ENCODE measurements at places on chromosomes 1 and 21.

- no peak for DNase-seq
Observed at GRCh38 chr1:9281908-9282695, 10.6 kb upstream of the SPSB1 start.

GRCh38 chr1:106061586-106062495, 994.6 kb upstream of the PRMT6 start:
- DNase-seq, result no peak

- no peak for DNase-seq
Observed at GRCh38 chr1:200082329-200082728, 54.8 kb downstream of the NR5A2 start.

DNA sequence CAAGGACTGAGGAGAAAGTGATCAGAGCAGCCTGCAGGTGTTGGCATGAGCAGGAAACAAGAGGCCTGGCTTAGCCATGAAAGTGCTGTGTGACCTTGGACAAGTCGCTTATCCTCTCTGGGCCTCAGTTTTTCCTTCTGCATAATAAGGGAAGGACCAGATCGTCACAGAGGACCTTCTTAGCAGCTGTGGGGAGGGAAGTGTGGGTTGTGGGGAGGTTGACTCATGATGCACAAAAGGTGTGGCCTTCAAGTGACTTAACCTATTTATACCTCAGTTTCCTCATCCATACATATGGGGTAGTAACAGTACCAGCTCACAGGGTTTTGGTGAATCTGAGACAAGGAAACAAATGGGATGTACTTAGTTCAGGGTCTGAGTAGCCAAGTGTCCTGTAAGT, 658.8 kb downstream of the MATN1 start:
- DNase-seq, result no peak

DNA sequence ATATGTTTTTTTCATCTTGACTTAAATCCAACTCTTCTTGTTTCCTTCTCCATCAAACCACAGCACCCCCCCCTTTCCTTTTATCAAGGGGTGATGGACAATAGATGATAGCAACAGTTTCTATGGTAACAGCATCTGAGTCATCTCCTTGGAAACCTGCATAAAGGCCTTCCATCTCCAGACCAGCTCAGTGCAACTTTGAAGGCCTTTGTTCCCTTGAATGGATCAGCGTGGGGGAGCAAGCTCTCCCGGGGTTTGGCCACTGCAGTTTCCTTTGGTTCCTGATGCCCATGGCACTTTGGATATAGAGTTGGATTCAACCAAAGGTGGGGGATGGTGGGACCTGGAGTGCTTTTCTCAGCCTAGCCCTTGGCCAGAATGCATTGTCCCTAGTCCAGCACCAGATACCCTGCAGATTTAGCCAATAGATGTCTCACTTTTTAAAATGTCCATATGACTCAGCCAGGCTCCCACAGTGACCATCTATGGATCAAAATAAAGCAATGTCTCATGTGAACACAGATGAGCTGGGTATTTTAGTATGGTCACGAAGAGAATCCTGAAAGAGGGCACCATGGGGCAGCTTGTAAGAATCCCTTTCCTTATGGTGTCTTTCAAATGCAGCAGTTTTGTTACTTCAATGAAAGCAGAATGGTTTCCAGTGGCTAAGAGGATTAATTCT, 127.7 kb downstream of the SPATA46 start:
- peak; percentile 61 for DNase-seq

DNA sequence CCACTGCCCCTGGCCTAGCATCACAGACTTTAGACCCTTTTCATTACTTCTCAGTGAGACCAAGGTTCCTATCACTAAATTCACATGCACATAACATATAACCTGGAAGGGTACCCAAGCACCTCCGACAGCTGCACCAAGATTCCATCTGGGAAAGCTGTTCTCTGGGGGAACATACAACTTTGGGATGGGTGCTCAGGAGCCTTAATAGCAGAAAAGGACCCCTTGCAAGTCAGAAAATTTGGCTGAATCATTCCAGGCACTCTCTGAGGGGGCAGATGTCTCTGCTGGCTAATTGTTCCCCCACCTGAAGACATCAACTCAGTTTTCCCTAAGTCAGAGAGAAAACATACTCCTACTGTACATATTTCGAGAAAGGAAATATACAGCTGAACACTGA, 41.3 kb upstream of the PSEN2 start:
- DNase-seq, result no peak

DNA sequence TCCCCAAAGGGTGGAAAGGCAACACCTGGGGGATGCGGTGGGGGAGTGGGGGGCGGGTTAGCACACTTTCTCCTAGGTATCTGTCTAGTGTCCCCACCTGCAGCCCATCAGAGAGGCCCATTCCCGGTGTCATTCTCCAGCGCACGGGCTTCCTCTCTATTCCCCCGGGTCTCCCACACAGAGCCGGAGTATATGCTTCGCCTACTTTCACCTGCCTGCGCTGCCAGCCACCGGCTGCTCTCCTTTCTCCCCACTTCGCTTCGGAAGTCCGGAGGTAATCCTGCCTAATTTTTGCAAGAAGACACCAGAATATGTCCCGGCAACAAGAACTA, 852 bp downstream of the RGS7 start:
- DNase-seq, result no peak

DNA sequence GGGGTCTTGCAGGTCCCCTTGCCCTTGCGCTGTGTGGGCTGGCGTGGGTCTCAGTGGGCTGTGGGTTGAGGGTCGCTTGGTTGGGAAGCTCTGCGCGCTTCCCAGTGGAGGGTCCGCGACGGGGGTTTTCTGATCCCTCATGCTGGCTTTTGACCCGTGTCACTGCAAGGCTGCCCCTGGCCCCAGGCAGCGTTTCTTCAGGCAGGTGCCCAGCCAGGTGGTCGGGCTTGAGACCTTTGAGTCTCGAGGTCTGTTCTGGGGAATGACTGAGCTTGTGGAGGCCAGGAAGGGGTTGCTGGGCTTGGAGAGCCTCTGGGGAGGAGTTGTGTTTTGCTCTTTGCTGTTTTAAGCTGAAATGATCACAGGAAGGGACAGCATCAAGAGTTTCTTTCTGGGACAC, 5.3 kb downstream of the SKI start:
- DNase-seq, result no peak

DNA sequence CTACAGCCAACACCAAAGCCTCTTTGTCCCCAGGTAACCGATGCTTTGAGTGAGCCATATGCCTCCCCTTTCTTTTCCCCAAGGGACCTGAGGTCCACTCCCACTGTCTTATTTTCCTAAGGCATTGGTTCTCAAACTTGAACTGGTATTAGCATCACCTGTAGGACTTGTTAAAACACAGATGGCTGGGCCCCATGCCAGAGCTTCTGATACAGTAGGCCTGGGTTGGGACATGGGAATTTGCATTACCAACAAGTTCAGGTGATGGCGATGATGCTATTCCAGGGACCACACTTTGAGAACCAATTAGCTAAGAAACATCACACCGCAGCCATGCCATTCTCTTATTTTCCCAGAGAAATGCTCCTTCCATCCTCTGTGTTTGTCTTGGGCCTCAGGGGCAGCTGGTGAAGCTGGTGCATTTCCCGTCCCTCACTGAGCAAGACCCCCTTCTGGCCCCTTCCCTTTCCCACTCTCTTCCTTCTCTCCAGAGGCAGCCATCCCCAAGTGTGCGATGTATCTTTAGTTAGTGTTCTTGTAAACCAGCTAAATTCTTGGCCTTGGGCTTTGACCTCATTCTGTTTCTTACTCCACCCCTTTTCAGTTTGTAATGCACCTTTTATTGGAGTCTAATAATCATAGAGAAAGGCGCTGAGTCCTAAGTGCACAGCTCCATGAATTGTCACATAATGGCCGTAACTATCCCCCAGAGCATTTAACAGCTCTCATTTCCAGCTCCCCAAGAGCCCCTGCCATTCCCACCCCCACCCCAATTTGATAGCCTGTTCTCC, 14.2 kb upstream of the TTC22 start:
- no peak for DNase-seq

- no peak for DNase-seq
Observed at GRCh38 chr1:204188959-204189639, 7.2 kb downstream of the KISS1 start.

- no peak for DNase-seq
Observed at GRCh38 chr1:156706657-156707416, 1.5 kb upstream of the CRABP2 start.
